Muscle of leg (tissue), 16 donors: ENCODE measurements at places on chromosomes 6 and 20.

- DNase-seq: no peak
Measured at GRCh38 chr20:48357714-48358113, 470.1 kb downstream of the PREX1 start.

DNA sequence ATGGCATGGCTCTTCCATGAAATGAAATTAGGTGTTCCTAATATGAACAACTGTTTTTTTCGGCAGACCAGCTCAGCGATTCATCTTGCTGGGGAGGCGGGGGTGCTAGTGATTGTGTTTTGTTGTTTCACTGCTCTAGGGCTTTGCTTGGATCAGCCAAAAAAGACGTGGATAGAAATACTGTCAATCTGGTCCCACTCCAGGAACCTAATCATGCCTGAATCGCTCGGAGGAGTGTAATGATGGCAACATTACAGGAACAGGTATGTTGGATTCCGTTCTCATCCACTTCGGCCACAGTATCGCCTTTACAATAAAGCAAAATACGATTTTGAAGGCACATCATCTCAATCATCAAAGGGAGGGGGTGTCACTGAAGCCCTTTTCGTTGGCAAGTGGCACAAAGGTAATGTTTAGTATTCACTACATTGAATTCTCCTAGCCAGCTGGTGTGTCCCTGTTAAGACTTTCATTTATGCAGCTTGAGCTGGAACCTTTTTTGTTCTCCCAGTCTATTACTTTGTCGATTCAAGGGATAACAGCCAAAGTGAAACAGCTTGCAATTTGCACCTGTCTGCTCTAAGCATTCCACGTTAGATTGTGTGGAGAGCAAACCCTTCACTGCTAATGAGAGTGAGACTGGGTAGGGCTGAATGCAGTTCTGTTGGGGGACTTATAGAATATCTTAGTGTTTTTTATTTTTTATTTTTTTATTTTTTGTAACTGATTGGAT lies 477.7 kb downstream of the TFAP2A start:
- no peak for DNase-seq

DNA sequence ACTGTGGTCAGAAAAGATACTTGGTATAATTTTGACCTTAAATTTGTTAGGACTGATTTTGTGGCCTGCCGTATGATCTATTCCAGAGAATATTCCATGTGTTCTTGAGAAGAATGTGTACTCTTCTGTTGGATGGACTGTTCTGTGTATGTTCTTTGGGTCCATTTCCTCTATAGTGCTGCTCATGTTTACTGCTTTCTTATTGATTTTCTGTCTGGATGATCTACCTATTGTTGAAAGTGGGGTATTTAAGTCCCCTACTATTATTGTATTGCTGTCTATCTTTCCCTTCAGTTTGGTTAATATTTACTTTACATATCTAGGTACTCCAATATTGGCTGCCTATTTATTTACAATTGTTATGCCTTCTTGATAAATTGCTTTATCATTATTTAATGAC lies 298.4 kb downstream of the BCKDHB start:
- no peak for DNase-seq

DNA sequence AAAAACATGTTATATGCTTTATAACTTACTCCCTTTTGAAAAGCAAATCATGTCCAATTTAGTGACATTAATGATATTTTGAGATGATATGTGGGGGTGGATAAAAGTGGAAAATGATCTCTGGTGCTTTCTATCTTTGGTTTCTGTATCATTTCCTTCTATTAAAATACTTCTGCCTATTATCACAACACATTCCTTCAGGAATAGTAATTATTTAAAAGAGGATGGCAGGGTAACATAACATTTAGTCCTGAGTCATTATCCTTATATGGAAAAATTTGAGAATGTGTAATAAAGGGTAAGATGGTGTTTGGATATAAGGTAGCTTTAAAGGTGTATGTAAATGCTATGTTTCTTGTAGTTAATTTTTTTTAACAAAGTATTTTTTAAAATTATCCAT lies 657.7 kb downstream of the PHF3 start:
- no peak for DNase-seq

DNA sequence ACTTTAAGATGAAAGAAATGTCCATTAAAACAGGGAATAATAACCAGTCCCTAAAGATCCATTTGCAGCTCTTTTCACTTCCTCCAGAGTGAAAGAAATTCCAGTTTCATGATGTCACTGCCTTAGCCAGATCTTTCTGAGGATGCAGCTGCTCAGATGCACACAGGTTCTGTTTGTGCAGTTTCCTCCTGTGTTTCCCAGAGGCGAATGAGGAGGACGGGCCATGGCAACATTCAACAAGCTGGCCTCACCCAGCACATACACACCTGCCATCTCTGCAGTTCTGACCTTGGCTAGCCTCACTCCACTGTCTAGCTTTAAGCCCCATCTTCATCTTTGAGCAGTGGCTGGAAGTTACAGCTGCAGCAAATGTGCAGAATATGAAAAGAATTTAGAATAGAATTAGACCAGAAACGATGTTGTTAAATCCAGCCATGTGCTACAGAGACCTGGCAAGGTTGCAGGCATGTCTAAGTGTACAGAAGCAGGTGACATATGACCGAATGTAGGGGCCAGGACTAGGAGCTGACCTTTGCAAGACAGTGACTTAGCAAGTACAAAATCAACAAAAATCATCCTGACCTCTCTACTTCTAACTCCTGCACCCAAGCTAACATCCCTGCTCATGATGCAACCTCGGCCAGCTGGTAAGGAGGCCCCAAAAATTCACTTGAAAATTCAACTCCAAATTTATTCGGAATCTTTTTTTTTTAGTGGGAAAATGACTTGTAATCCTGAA lies 35.0 kb downstream of the FAM50B start:
- peak; percentile 96 for DNase-seq

GRCh38 chr6:161226009-161226964 lies 47.6 kb downstream of the AGPAT4 start:
- no peak for DNase-seq

DNA sequence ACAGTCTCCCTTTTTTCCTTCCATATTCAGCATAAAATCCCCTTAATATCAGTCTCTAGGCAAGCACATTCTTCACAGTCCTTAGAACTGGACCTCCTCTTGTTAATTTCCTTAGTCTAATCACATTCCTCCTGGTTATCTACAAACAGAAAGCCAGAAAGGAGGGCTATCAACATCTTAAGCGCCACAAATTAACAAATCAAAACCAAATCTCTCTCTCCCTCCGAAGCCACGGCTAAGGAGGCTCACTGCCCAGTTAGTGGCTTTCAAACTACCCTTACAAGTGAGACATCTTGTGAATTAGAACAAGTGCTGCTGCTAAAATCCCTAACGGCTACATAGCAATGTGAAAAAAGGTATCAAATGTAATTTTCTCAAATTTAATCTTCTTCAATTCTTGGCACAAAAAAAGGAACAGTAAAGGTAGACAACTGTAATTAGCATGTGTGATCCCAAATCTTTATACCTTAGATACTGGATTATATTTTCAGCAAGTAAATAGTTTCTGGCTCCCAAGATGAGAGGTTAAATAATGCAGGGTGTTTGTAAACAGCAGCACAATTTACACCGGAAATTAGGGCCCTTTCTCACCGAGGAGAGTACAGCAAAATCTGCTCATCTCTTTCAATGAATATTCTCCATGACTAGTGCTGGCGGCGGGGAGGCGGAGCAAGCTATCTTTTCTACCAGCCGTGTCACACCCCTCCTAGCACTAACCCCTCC lies 1.4 kb upstream of the TRIM39 start:
- DNase-seq: no peak

GRCh38 chr6:86706449-86706848 lies 230.9 kb upstream of the HTR1E start:
- no peak for DNase-seq

DNA sequence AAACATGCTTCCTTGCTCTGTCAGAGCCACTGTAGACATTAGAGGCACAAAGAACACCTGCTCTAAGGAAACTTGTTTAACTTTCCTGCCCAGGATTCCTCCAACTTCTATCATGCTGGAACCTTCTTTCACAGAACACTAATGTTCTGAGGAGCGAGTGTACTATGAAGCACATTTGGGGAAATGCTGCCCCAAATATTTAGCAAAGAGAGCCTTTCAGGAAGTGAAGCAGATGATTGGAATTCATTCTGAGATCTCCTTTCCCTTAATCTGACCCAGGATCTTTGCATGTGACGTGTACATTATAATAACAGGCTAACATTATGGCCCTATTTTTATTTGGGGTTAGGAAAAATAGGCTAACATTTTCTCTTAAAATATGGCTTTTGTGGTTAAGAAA lies 21.0 kb upstream of the FYN start:
- no peak for DNase-seq

GRCh38 chr20:2390951-2391675 lies 10.4 kb downstream of the TGM6 start:
- DNase-seq: peak; percentile 5
